ENCODE measurements at places on chromosomes 12 and 14.

- DNase-seq, result no peak
Observed at GRCh38 chr14:80664576-80664975, 277.0 kb downstream of the CEP128 start.

GRCh38 chr14:82403987-82404386 lies 870.3 kb upstream of the SEL1L start:
- no peak for DNase-seq

- DNase-seq, result no peak
Observed at GRCh38 chr14:76720382-76720813, 40.9 kb upstream of the VASH1 start.

DNA sequence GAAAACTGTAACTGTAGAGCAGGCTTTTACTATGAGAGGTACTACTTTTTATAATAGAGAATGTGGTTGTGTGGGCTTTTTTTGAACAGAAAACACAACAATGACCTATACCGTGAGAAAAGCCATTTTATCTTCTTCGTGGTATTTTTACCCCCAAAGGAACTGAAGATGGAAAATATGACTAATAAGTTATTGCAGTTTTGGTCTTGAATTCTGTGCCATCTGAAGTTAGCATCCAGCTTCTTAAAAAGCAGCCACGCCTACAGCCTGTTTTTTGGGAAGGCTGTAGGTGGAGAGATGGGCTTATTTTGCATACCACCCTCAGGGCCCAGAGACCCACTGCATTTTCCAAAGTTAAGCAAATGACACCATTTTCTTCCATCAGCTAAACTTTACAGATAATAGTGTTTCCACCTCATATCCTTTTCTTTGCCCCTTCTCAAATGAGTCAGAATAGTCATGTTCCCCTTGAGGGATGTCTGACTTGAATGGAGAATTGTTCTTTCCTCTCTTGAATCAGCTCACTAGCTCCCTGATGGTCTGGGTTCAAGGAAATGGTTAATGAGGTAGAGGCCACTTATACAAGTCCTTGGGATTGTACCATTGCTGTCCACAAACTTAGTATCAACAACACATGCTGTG lies 53.0 kb downstream of the TBC1D30 start:
- DNase-seq, result no peak

- no peak for DNase-seq
Observed at GRCh38 chr12:6866163-6866919, 990 bp upstream of the TPI1 start.

GRCh38 chr12:46571608-46572007 lies 199.0 kb upstream of the SLC38A2 start:
- DNase-seq, result no peak

- no peak for DNase-seq
Observed at GRCh38 chr12:45655743-45656142, 73.8 kb upstream of the ARID2 start.

DNA sequence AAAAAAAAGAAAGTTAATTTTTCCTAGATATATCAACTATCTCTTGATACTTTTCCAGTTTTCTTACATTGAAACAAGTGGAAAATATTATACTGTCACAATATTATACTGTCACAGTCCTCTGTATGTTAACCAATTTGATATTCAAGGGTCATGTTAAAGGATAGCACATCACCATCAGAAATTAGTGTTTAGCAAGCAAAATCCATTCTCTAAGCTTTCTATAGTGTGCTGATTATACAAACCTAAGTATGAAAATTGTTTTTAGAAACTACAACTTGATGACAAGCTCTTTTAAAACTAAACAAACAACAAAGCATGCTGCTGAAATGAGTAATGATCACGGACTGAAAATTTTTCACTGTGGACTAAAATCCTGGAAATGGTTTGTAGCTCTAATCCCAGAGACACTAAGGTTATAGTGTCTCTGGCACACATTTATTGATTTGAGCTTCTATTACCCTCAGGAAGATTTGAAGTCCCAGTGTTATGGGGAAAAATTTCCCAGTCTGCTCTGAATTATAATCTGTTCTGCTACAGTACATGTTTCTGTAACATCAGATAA lies 9.7 kb downstream of the SPTSSA start:
- no peak for DNase-seq

DNA sequence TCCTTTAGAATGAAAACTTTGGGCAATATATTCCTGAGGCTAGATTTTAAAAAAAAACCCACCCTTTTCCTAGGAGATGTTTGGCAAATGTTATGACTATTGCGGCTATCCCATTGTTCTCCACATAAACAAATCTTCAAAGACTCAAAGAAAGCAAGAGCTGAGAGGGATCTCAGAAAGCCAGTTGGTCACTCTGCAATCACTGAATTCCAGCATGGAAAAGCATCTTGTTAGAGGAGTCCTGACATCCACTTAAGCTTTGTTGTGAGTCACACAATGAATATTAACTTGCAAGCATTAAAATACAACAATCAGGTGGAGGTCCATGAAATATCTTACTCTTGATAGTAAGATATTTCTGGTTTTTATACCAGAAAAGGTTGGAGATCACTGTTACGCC lies 11.0 kb upstream of the PTPRB start:
- DNase-seq, result no peak
